ENCODE measurements at places on chromosomes 16 and 17.

DNA sequence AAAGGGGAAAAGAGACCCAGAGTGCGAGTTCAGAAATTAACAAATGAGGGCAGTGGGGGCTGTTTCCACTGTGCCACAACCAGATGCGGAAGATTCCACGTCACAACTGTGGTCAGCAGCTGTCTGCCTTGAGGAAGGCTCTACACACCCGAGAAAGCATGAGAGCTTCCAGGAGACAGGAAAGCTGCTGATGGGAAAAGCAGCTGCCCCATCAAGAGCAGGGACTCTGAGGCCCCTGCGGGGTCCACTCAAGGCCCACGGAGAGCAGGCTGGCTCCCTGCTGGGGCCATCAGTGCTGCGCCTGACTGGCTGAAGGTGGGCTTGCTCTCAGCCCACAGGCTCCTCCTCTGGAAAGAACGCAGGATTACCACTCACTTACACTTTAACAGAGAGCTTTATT is 14.8 kb upstream of the TRAP1 start:
- no peak for DNase-seq

DNA sequence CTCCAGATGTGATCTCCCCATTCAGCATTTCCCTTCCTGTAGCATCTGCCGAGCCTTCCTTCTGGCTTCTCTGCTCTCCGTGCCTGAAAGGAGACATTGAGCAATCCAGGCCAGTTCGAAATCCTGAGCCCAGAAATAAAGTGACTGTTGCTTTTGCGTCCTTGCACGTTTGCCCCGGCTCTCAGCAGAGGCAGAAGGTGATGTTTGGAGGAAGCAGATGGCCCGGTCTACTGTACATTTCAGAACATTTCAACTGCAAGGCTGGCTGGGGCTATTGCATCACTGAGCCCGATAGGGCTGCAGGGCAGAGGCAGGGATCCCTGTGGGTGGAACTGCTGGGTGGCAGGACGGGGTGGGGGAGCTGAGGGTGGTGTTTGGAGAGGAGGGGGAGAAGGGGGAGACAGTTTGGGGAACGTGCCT is 29.4 kb downstream of the IRF8 start:
- no peak for DNase-seq

- DNase-seq, result no peak
These were observed 1.0 kb downstream of the AMZ2 start for GRCh38 chr17:68248891-68249290.

- peak; percentile 58 for DNase-seq
These were observed 21.4 kb downstream of the ALOX15B start for GRCh38 chr17:8060274-8060673.

GRCh38 chr16:89572485-89573205 is 2.9 kb upstream of the CPNE7 start:
- no peak for DNase-seq

DNA sequence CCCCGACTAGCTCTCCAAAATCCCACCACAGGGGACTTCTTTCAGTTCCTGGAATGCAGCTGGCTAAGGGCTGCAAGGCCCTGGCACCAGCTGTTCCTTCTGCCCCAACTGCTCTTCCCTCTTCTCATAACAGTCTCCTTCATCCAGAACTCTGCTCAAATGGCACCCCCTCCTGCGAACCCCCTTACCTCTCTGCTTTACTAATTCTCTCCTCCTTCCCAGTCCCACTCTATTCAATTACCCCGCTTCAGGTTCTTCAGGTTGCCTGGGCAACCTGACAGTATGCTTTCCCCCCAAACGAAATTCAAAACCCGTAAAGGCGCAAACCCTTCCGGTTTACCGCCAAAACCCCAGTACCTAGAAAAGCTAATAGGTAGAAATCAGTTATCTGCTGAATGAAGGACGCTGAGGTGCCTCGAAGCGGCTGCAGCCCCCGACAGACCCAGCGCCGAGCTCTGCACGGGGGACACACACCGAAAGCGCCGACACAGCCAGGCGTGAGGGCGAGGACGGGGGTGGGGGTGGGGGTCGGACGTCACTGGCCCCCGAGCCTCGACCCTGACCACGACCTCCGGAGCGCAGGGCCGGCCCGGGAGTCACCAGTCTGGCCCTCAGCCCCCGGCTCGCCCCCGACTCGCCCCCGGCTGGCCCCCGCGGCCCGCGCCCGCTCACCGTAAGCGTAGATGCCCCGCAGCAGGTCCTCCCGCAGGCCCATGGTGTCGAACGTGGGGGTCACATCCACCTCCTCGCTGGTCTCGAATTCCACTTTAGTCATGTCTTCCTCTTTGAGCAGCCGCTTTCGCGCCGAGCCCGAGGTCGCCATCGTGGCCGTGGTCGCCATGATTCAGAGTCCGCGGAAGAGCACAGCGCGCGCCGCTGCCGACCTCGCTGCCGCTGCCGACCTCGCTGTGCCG is 550 bp downstream of the EIF4A3 start:
- DNase-seq, result peak; percentile 17

DNA sequence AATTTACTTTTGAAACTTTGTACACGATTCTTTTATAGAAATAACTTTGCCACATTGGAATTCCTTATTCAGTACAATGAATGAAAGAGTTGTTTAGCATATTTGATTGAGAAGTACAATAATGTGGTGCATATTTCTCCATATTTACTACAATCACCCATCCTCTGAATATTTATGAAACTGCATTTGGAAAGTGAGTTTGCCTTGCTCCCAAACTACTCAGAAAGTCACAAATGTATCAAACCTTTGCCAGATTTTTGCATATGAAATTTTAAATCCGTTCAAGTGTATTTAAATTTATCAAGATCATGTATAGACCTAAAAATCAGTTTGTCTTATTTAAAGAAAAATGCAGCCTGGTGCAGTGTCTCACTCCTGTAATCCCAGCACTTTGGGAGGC is 148.7 kb downstream of the CDH11 start:
- DNase-seq, result no peak

DNA sequence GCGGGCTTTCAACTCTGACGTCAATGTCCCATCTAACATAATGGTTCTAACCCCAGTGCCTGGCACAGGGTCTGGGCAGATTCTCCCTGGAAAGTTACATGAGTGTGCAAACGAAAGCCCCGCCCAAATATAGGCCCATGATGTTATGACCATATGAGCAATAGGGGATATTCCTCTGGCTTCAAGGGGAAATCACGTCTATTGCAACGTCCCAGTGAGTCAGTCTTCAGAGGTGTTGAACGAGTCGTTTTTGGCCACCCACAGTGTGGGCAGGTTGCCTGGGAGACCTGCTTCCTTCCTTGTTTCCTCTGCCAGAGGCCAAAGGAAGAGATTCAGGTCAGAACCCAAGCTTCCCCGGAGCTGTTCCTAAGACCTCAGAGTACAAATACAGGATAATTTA is 30.3 kb downstream of the PIK3R5 start:
- DNase-seq, result no peak

Measured in NCI-H1092 (cell line).